Esophagus muscularis mucosa (tissue), 4 donors: ENCODE measurements at places on chromosomes 2 and 18. TPM values are rescaled to one million over a fixed set of nuclear protein-coding genes. Genes with fewer than 3 reads are reported as not detected.

Gene ABCB11
- total RNA-seq: not detected

Gene DOK6
- total RNA-seq: 4.1 TPM

Gene GNLY
- 2.9 TPM for total RNA-seq

Gene IDH1
- 22.0 TPM for total RNA-seq

Gene OR6B2
- total RNA-seq: not detected

Gene HOXD8
- total RNA-seq: 4.0 TPM

Gene TDRD15
- total RNA-seq: 0.63 TPM
